Neural crest cell (in vitro differentiated cells): ENCODE measurements at places on chromosomes 12 and 14.

DNA sequence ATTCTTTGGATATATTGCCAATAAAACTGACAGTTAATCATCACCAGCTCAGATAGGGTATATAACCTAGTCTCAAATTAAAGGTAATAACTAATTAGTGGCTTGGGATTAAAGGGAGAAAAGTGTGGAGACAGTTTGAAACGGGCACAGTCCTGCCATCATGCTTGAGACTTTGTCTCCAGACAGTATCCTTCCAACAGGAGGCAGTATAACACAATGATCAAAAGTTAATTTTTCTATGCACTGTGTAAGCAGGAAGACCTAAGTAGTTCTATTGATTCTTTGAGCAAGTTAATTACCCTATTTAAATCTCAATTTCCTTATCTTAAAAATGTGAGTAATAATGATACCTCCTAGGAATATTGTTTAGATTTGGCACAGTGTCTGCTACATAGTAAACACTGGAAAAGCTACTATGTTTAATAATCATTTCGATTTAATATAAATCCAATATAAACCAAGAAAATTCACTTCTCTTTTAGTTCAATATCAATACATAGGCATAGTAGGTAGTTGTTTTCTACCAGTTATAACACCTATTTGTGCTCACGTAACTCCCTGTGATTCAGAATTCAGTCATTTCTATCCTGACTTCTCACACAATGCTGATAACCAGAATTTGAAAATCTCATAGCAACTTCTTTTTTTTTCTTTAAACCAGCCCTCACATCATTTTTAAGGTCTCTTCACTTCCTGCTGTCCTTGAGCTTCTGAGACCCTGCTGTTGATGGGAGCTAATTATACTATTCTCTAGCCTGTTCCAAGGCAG is 53.7 kb downstream of the GALNT4 start:
- no peak for DNase-seq

DNA sequence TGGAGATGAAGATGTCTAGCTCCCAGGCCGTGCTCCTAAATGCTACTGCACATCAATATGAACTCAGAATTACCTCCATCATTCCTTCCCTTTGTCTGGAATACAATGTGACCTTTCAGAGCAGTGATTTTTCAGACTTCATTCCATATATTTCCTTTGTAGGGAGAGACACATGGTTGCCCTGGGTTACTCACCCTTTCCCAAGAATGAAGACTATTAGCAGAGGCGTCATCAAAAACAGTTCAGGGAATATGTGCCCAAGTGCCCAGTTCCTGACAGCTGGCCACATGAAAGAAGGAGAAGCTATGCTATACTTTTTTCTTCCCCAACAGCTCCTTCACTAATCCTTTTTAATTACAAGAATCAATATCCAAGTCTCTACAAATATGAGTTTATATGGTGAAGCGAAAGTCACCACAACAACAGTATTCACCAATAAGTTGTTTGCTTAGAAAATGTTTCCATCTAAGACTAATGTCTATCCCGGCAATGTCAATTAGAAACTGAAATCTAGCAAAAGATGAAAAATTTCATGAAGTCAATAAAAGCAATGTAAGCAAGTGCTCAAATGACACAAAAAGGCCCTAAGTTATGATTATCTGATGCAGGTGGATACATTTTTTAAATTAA is 17.8 kb downstream of the NELL2 start:
- no peak for DNase-seq

DNA sequence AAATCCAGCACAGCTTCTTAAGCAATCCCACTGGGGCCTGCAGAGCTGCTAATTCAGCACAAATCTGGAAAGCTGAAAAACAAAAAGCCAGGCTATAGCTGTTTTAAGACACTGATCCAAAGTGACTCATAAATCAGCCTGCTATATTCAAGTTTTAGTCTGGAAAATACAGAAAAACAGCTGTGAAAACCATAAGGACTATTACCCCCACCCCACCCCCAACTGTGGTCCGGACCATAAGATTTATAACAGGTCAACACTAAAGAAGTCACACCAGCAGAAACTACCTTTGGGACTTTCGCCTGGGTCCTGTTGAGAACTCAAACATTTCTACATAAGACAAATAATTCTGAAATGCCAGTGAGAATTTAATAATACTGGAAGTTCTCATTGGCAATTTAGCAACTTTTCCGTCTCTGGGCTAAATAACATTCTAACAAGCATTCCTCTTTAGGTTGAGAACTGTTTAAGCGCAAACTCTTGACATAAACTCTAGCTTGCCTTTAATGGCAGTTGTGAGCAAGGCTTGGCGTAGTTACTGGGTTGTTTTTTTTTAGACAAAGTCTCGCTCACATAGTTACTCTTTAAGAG is 3.3 kb downstream of the LRIG3 start:
- no peak for DNase-seq

GRCh38 chr12:55019784-55020183 is at the start of gene NEUROD4:
TSS of gene NEUROD4 (plus strand) at chr12:55019974. CDS start at chr12:55026440, 6,466 bp downstream.
- DNase-seq, result peak; percentile 66

- no peak for DNase-seq
Observed at GRCh38 chr14:99194736-99195135, 77.3 kb downstream of the BCL11B start.

DNA sequence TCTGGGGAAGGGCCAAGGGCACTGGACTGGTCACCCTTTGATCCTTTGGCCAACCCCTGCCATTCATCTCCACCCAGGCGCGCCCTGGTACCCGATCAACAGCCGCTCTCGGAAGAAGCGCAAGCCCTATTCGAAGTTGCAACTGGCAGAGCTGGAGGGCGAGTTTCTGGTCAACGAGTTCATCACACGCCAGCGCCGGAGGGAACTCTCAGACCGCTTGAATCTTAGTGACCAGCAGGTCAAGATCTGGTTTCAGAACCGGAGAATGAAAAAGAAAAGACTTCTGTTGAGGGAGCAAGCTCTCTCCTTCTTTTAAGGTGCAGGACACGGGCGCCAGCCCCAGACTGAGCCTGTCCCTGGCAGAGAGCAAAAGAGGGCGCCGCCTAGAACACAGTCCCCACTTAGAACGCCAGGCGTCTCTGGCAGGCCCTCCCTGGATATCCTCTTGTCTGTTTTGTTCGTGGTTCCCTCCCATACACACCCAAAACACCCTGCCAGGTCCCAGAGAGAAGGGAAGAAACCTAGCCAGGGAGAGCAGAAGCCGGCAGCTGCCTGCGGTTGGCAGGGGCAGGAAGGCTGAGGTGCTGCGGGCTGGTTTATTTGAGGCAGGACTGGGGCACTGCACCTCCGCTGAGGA is 1.7 kb downstream of the HOXC12 start:
- no peak for DNase-seq

DNA sequence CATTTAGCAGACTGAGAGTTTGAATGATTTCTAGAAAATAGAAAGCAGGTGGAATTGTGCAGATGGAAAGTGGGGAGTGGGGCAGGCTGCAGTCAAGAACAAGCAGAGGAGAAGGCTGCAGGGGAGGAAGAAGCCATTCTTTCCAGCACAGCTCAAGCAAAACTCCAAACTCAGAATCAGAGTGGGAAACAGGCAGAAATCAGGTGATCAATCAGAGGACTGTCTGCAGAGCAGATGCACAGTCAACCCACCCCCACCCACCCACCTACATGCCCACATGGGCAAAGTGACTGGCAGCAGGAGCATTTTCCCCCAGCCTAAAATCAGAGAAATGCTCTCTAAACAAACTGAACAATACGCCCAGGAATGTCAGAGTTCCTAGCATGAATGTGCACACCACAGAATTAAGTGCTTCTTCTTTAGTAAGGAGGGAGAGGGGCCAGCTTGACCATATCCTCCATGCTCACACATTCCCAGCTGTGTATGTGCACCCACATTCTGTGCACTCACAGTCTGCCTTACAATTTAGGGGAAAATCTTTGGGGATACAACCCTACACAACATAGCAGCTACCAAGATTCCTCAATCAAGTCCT is 194.1 kb upstream of the PLEKHA5 start:
- DNase-seq, result no peak

DNA sequence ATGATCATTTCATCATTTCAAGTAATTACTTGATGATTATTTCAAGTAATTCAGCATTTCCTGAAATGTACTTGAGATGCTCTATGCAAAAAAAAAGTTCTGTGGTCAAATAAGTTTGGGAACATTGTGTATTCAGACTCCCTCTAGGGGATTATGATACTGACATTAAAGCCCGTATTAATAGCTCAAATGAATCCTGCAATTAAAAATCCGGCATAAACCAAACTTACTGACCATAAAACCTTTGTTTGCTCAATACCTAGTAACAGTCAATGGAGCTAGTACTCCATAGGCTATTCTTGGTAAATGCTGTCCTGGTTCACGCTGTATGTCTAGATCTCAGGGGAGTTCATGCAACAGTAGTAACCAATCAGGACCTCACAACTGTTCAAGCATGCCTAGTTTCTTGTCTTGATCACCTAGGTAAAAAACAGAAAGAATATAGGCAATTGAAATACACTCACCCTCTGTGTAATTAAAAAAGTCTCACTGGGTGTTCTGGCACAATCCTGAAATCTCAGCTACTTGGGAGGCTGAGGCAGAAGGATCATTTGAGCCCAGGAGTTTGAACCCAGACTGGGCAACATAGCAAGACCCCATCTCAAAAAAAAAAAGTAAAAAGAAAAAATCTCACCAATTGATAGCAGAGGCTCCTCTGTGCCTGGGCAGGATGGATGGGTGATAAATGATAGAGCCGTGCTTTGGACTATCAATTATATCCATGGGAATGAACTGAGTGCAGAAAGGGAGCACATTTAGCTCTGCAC is 14.1 kb downstream of the ALDH1L2 start:
- no peak for DNase-seq

DNA sequence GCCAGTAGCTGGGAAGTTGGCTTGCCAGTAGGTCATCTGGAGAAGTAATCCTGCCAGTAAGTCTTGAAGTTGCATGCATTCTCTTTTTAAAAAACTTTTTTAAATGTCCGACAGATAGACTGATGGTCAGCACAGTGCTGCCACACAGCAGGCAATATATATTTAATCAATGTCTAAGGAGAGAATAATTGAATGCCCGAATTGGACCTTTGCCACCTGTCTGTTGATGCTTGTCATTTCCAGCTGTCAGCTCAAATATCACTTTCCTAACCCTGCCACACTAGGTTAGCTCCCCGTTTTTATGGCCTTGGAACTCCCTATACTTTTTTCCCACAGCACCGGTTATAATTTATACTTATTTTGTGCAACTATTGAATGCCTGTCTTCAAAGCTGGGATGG is 2.1 kb upstream of the SLC15A4 start:
- DNase-seq, result no peak

DNA sequence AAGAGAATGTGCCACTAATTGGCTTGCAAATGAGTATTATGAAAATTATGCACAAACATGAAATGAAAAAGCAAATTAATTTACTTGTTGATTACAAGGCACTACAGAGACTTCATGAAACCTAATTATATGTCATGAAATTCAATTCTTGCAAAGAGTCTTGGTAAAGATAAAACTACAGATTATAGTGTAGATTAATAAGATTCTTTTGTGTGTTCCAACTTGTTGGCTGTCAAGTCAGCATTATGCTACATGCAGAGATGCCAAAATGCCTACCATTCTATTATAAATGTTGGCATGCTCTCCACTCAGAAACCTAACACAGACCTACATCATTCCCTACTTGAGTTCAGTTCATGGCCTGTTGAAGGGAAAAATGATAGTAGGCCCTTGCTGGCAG is 97.2 kb upstream of the KITLG start:
- DNase-seq, result no peak

DNA sequence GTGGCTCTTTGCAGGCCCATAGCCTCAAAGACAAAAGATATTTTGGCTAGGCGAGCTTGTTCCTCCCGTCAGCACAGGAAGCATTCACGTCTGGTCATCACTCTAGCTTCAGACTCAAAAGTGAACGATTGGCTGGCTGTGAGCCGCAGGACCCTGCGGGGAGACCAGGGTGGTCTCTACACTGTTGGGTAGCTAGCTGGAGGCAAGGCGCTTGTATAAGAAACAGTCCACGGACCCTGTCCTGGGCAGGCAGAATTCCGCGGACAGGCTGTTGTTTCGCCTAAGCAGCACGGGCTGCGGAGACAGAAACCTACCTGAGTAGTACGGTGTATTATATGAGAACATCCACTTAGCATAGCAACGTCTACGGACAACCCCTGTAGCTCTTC is 29.6 kb downstream of the WBP11 start:
- peak; percentile 38 for DNase-seq

- no peak for DNase-seq
Observed at GRCh38 chr14:64324461-64324860, 30.3 kb upstream of the ESR2 start.

GRCh38 chr12:15520844-15521243 is 198.5 kb downstream of the PTPRO start:
- no peak for DNase-seq

- peak; percentile 81 for DNase-seq
Observed at GRCh38 chr14:90235179-90235976, 21.0 kb upstream of the PSMC1 start.

DNA sequence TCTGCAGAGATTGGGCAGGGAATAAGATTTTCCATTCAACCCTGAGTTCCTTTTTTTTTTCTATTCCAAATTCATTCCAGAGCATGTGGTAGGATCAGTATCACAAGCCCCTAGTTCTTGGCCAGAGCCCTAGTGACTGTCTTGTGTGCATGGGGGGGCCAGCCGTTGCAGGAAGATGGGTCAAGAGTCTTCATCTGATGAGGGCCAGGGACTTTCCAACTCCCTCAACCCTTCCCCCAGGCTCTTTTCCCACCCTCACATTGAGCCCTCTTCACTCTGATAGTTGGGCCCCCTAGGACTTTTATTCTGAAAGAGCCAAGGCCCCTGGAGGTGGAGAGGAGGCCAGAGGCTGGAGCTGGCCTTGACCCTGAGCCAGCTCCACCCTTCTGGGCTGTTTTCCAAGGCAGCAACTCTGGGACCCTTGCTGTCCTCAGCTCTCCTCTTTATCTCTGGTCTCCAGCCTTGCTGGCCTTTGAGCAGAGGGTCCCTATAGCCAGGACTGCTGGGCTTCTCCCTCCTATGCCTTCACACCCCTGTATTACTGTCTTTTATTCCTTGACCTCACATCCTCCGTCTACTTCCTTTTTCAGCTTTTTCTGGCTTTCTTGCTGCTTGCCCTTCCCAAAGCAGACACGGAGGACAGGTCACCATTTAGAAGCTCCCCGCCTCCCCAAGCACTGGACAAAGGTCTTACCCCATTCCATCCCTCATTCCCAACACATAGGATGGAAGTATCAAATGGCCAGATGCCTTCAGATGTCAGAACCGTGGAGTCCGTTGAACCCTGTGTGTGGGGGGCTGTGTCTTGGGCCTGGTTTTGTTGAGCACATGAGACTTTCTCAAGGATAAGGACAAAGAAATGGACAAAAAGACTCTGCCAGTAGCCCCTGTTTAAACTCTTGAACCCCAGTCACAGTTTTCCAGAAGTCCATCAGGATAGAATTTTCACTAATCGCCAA is 5.6 kb downstream of the RBP5 start:
- no peak for DNase-seq

DNA sequence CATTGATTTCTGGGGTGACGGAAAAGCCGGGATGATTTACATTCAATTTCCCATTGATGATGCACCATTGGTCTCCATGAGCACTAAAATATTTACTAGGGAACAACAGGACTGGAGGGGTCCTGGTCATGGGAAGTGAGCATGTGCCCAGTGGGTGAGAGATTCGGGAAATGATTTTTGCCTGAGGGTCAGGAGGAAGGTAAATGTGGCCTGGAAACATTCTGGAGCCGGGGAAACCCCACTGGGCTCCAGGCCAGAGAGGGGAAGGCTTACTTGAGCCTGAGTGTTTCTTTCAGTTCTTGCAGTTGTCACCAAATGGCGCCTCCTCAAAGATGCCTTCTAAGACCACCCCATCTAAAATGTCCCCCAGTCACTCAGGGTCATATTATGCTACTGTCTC is 532.3 kb upstream of the TBX3 start:
- no peak for DNase-seq

- no peak for DNase-seq
Observed at GRCh38 chr14:76123426-76124225, 28.1 kb upstream of the GPATCH2L start.

- no peak for DNase-seq
Observed at GRCh38 chr12:88870000-88870737, 289.9 kb upstream of the KITLG start.
